ENCODE measurements at places on chromosomes 2 and 18. TPM values are rescaled to one million over a fixed set of nuclear protein-coding genes. Genes with fewer than 3 reads are reported as not detected.
A peak's percentile ranks its signal among the peaks of the same experiment; 100 is the strongest.

DNA sequence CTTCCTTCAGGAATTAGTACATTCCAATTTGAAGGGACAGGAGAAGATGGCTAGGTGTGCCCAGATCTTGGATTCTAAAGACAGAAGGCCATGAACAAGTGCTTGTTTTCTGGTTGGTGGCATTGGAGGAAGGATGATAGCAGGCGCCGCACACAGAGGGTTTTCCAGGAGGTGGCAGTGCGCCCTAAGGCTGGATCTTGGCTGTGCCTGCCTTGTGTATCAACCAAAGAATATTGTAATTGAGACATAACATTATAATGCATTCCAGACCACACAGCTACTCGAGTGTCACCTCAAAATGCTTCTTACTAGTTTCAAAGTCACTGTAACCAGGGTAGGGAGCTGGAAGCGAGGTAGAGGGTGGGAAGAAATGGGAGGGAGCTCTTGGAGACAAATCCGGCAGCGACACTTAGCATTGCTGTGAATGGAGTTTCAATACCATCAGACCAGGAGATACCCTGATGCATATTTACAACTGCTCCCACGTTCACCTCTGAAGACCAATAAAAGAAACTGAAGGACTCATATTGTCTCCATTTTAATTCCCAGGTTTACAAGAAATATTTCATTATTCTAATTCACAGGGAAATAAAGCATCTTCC lies 42.5 kb downstream of the CPO start:
- peak; percentile 38 for DNase-seq

DNA sequence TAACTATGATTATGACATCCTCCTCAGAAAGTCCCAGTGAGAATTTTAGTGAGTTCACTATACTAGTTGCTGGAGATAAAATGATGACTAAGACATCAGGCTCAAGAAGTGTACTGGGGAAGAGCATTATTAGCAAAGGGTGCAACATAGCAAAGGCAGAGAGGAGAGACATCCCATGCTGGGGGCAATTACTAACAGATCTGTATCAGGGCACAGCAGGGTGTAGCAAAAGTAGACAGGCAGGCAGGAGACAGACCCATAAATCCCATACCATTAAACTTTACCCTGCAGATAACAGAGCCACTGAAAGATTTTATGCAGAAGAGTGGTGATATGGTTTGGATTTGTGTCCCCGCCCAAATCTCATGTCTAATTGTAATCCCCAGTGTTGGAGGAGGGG lies 161.7 kb downstream of the SP3 start:
- DNase-seq = no peak

- no peak for DNase-seq
These were observed 29.8 kb downstream of the AGAP1 start for GRCh38 chr2:235523486-235524150.

GRCh38 chr2:46977899-46978298 lies 62.3 kb upstream of the MCFD2 start:
- no peak for DNase-seq

- no peak for DNase-seq
These were observed 682.6 kb upstream of the GCFC2 start for GRCh38 chr2:76393356-76393755.

- no peak for DNase-seq
These were observed 104.9 kb downstream of the C2orf74 start for GRCh38 chr2:61266632-61267505.

GRCh38 chr2:9145752-9146430 lies 60.7 kb upstream of the ASAP2 start:
- no peak for DNase-seq

GRCh38 chr18:4193086-4193485 lies 262.0 kb downstream of the DLGAP1 start:
- no peak for DNase-seq

DNA sequence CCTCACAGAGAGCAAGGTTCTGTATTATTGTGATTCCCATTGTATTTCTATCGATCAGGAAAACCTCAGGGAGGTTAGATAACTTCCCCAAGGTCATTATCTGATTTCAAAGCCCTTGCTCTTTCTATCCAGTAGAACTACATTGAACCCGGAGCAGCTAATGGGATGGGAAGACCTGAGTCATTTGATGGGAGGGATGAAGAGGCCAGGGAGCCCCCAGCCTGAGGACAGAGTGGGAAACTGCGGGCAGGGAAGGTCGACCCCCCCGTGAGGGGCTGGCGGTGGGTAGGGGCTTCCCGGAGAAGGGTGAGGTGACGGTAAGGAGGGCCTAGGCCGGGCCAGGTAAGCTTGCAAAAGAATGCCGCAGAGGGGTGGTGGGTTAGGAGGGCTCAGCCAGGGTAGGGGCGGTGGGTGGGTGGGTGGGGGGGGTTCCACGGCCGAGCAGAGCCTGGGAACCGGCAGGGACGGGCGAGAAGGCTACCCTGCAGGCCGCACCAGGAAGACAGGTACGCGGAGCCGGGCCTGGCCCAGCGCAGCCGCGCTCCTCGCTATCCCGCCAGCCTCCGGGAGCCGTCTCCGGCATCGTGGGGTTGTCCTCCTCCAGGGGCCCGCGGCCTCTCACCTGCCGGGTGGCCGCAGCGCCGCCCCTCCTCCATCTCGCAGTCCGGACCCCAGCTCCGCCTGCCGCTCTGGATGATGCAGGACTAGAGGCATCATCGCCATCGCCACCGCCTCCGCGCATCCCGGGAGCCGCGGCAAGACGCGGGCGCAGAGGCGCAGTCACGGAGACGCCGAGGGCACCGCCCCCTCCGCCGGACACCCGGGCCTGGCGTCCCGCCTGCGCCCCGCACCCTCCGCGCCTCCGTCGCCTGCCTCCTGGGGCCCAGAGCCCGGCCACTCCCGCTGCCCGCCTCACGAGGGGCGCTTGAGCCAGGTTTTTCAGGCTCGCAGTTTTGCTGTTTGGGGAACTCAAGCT lies at the start of gene GPR75:
Gene GPR75 (minus strand): TSS at position 762 of the 976 bp plus-strand sequence. CDS start 5,211 bp downstream, outside the sequence.
- DNase-seq = no peak

- DNase-seq = no peak
These were observed 12.4 kb upstream of the TANK start for GRCh38 chr2:161147856-161148255.

GRCh38 chr2:159096901-159097300 lies 128.5 kb downstream of the TANC1 start:
- DNase-seq = no peak

DNA sequence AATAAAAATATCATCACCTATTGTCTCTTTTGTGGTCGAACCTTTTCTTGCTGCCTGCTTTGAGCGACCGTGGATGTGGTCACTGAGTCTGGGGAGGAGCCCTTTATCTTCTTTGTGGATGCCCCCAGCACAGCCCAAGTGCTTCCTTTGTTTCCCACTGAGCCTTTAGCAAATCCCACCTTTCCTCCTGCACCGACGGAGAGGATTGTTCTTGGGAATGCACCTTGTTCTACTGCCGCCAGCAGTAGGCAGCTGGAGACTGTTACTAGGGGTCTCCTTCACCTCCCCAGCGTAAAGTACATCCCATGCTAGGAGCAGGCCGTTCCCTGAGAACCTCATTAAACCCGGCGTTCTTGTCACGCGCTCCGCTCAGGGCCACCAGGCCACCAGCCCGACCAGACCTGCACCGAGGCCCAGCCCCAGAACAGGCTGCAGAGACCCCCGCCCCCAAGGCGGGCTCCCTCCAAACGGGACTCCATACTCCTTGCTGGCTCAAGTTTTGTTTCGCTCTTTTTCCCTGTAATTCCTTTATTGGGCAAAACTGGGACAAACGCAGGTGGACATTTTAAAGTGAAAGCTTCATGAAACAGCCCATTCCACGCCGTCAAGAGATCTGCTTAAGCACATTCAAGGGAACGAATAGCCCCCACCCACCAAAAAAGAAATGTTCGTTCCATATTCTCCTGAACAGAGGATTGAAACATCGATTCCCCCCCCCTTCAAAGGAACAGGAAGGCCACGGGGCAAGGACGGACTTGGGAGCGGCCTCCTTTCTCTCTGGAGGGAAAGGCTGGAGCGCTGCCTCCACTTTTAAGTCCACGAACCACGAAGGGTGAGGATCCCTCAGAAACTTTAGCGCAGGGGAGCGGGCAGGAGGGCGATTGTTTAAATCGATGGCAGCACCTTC lies 1.1 kb upstream of the MAT2A start:
- DNase-seq = peak; percentile 27

GRCh38 chr18:6940451-6940850 lies 177.1 kb downstream of the LAMA1 start:
- no peak for DNase-seq

DNA sequence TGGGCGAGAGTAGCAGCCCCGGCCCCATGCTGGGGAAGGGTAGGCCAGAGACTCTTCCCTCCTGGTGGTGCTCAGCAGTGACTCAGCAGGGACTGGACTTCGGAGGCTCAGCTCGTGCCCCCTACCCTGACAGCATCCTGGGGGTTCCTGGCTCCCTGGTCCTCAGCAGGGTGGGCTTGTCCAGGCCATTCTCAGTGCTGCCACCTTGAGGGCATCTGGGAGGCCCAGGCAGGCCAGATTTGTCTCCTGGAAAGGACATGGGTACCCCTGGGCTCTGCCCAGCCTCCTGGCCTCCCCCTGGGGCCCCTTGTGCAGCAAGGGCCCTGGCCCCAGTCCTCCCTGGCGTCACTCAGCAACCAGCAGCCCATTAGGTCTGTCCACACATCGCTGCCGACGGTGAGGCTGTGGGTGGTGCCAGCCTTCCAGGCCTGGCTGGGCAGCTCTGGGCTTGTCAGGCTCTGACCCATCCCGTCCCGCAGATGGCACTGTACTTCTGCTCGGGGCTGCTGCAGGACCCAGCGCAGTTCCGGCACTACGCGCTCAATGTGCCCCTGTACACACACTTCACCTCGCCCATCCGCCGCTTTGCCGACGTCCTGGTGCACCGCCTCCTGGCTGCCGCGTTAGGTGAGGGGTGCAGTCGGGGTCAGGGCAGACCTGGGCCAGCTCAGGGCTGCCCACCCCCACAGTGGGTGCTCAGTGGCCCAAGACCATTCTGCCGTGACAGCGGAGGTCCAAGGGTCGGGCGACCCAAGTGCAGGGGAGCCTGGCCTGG lies 45.0 kb upstream of the ALPP start:
- peak; percentile 61 for DNase-seq

GRCh38 chr18:69399253-69399652 lies 1.4 kb upstream of the DOK6 start:
- DNase-seq = no peak

DNA sequence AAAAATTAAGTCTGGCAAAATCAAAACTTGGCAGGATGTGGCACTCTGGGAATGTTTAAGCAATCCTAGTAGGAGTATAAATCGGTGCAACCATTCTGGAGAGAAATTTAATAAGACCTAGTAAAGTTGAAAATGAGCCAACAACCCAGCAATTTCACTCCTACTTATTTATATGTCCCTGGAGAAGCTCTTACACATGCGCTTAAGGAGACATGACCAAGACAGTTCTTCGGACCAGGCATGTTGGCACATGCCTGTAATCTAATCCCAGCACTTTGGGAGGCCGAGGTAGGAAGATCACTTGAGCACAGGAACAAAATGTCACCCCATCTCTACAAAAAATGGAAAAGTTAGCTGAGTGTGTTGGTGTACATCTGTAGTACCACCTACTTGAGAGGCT lies 374.6 kb upstream of the LYPD1 start:
- no peak for DNase-seq

- DNase-seq = no peak
These were observed 25.5 kb downstream of the LYPD6 start for GRCh38 chr2:149355716-149356422.

DNA sequence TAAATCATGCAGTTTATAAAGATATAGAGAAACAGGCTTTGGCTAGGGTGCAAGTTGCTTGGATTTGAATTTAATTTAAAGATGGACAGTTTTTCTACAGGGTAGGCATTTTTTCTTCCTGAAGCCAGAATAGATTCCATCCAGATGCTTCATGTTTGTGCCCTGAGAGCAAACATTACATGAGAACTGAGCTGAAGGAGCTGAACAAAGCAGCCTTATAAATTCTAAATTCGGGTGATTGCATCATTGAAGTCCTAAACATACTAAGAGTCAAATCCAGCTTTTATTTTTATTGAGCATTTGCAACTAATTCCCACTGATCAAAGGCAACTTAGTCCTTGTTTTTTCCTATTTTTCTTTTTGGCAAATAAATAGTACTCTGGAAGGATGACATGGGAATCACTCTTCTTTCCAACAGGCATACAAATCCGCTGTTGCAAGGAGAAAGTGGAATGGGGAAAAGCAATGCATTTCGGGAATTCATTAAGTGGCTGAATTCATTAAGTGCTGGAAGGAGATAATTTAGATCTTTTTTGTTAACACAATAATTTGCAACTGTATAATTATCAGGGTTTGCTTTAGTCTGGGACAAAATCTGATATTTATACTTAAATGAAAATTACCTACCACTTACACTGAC lies 828.0 kb downstream of the SLC4A3 start:
- no peak for DNase-seq

DNA sequence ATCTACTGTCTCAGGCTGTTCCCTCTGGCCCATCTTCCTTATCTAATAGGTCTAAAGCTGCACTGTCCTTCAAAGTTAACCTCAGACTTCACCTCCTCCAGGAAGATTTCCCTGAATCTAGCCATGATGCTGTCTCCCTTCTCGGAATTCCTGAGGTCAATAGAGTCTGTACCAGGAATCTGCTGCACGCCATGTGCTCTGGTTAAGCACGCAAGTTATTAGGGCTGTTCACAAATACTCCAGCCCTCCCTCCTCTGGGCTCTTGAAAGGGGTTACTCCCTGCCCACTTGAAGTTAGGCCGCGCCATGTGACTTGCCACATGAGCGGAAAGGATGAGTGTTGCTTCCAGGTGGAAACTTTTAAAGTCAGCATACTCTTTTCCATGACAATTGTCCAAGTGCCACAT lies 43.6 kb downstream of the MCFD2 start:
- DNase-seq = no peak

- DNase-seq = no peak
These were observed 80.9 kb downstream of the NCOA1 start for GRCh38 chr2:24571828-24572442.

ADRA2B gene
- polyA plus RNA-seq = not detected

SNED1 gene
- 0.60 TPM for polyA plus RNA-seq

GALNT5 gene
- not detected for polyA plus RNA-seq

C1QL2 gene
- not detected for polyA plus RNA-seq

BOK gene
- polyA plus RNA-seq = not detected

LPIN2 gene
- 50.8 TPM for polyA plus RNA-seq

IL1R2 gene
- polyA plus RNA-seq = not detected

CCDC195 gene
- polyA plus RNA-seq = not detected

YIPF4 gene
- 16.1 TPM for polyA plus RNA-seq
